SW 1271 (cell line): ENCODE measurements at places on chromosomes 5 and 9.
A peak's percentile ranks its signal among the peaks of the same experiment; 100 is the strongest.

GRCh38 chr9:94929369-94929756 lies 202.9 kb downstream of the AOPEP start:
- DNase-seq = no peak

GRCh38 chr5:168219515-168220410 lies 71.7 kb upstream of the WWC1 start:
- DNase-seq = peak; percentile 17

GRCh38 chr9:111065414-111065813 lies 27.1 kb upstream of the LPAR1 start:
- DNase-seq = no peak

GRCh38 chr9:63817622-63818518 lies 1467.1 kb downstream of the FOXD4L5 start:
- no peak for DNase-seq

GRCh38 chr9:93658184-93658925 lies 82.0 kb downstream of the PHF2 start:
- DNase-seq = no peak
